Thoracic aorta (tissue), 2 donors: ENCODE measurements at places on chromosomes 4 and X. TPM values are rescaled to one million over a fixed set of nuclear protein-coding genes. Genes with fewer than 3 reads are reported as not detected.

- DNase-seq, result no peak
Observed at GRCh38 chr4:70269674-70270073, 27.3 kb downstream of the CSN3 start.

GRCh38 chrX:76279007-76279406 lies 106.1 kb downstream of the PBDC1 start:
- no peak for DNase-seq

DNA sequence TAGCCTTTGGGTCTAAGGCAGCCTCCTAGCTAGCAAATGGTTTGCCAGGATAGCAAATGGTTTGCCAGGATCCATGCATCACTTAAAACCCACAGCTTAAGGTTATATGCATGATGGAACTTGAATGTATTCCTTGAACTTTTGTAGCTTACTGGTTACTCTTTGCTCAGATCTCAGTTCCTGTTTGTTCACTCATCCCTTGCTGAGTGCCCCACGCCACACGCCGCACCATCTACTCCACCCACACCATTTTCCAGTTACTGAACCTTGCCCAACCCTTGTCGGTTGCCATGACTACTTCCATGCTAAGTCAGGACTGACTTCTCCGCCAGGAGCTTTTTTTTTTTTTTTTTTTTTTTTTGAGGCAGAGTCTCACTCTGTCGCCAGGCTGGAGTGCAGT lies 29.5 kb upstream of the XIAP start:
- DNase-seq, result no peak

GRCh38 chrX:97452283-97452682 lies 568.6 kb downstream of the RPA4 start:
- no peak for DNase-seq

- DNase-seq, result no peak
Observed at GRCh38 chr4:81258841-81259550, 44.0 kb upstream of the PRKG2 start.

GRCh38 chr4:26355392-26356052 lies 34.7 kb downstream of the RBPJ start:
- DNase-seq, result no peak

The NPNT gene
- 167 TPM for total RNA-seq
